H54 (cell line): ENCODE measurements at places on chromosomes 3 and 15.

GRCh38 chr3:161540594-161540993 lies 44.0 kb downstream of the OTOL1 start:
- DNase-seq = no peak

- no peak for DNase-seq
Measured at GRCh38 chr15:31349233-31350141, 22.9 kb downstream of the KLF13 start.

DNA sequence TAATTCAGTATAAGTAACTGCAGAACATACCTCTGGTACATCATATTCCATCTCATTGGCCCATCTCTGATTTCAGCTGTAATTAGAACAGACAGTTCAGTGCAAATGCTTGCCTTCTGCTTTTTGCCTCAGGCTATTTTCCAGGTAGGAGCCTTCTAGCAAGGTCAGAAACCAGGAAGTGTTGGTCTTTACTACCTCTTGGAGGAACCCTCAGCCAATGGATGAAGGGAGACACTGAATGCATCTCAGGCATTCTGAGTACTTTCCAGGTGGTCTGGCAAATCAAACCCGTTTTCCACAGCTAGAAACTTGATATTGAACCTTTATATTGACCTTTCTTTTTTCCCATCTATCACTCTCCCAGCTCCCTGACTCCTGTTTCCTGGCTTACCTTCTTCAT lies 348.5 kb upstream of the SOX2 start:
- DNase-seq = no peak

- no peak for DNase-seq
Measured at GRCh38 chr3:148221303-148221702, 476.4 kb upstream of the AGTR1 start.
